RWPE1 (cell line): ENCODE measurements at places on chromosomes 12 and 14.

GRCh38 chr12:108772891-108773797 is 41.8 kb upstream of the CORO1C start:
- no peak for DNase-seq

DNA sequence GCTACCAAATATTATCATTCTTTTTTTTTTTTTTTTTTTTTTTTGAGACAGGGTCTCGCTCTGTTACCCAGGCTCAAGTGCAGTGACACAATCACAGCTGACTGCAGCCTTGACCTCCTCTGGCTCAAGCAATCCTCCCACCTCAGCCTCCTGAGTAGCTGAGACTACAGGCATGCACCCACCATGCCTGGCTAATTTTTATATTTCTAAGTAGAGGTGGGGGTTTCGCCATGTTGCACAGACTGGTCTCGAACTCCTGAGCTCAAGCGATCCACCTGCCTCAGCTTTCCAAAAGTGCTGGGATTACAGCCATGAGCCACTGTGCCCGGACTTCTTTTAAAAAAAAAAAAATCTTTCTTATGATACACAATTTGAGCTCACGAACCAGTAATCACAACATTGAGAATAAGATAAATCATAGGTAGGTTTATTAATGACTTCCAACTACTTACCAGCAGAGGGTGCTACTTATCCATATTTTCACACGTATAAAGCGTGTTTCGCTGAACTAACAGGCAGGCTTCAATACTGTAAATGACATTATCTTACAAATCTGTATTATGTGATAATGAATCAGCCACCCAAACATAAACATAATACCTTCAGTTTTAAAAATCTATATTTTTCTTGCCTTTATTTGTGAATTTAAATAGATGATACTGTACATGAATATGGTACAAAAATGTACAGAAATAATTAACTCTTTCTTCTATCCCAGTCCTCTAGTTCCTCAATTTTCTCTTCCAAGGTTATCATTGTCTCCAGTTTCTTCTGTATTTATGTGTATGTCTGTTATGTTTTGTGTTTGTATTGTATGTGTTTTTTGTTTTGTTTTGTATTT is 42.5 kb upstream of the BCAT1 start:
- DNase-seq = peak; percentile 55

DNA sequence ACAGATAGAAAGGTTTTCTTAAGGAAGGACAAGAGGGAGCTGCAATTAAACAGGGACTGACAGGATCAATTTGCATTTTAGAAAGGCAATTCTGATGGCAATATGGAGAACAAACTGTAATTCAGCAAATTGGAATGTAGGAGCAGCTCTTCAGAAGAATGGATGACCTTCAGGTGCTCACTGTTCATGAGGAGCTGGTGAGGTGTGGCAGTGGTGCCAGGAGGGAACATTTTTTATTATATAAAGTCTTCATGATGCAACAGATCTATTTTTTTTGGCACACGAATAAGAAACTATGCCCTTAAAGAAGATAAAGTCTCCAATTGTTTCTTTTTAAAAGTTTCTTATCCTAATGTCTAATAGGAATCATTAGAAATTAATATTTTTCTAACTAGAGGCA is 151.7 kb downstream of the SLC38A4 start:
- no peak for DNase-seq

DNA sequence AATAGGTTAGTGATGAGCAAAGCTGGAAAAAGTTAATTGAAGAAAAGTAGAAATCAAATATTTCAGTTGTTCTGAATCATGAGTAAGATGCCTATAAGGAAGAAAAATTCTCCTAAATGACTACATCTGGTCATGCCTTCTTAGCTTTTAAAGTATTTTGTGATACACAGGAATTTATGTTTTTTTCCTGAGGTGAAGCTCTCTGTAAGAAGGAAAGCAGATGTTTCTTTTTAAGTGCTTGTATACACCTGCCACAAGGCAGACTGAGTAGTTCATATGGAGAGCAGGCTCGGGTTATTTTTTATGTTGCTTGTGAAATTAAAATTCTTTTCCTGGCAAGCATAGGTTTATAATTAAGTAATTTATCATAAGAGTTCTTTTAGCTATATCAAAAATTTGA is 275.2 kb downstream of the RAD51B start:
- DNase-seq = no peak

GRCh38 chr12:122665759-122666158 is 37.4 kb downstream of the HCAR2 start:
- DNase-seq = no peak

GRCh38 chr12:13727707-13728195 is 253.7 kb downstream of the GRIN2B start:
- no peak for DNase-seq

- DNase-seq = no peak
Observed at GRCh38 chr12:127143020-127143419, 1124.0 kb upstream of the TMEM132C start.

DNA sequence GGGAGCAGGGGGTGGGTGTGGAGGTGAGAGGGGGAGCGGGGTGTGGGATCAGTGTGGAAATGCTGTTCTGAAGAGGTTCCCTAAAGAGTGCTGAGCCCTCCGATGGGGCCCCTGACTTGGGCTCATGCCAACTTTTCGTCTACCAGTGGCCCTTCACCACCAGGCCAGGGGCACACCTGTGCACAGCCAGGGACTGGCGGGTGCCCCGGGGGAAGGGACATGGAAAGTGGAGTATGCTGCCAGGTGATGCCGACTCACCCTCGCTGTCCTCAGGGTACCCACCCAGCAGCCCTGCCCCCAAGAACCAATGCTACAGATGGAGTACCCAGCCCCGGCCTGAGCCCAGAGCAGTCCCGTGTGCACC is 26.2 kb downstream of the AMN start:
- no peak for DNase-seq

GRCh38 chr12:47067771-47068431 is 11.5 kb upstream of the PCED1B start:
- no peak for DNase-seq

DNA sequence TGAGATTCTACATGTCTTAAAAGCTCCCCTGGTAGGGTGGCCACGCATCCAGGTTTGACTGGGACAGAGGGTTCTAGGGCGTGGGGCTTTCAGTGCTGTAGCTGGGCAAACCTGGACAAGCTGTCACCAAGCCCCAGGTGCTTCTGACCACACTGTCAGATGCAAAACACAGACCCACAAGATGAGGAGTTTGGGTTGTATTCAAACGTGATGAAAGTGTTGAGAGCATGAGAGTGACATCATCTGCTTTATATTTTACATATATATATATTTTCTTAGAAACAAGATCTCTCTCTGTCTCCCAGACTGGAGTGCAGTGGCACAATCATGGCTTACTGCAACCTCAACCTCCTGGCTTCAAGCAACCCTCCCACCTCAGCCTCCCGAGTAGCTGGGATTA is 210.1 kb downstream of the DPF3 start:
- DNase-seq = no peak

DNA sequence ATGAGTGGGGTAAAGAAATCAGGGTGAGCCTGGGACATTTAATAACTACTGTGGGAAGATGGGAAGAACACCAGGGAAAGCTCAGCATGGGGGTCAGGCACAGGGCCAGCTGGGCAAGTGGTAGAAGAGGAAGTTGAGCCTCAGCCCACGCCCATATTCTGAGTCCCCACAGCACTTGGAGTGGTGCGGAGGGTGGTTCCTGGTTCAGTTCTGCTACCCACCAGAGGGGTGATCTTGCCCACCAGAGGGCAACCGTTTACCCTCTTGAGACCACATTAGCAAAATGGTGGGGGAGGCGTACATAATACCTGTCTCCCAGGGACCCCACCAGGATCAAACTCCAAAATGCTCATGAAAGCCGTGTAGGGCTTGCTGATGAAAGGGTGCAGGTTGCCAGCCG is 16.8 kb upstream of the ANKRD33 start:
- no peak for DNase-seq

DNA sequence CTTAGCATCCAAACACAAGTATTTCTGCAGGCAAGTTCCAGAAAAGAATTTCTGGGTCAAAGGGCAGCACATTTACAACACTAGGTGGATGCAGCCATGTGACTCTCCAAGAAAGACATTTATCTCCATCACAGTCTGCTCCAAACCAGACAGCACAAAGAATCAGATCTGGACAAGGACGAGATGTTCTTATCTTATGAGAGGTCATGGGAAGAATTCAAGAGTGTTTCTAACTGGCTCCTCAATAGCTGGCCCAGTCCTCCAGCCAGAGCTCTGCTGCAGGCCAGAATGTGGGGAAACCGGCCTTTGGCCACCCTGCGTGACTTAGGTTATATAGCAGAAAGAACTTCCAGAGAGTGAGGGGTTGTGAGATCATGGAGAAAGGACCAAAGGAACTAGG is 17.4 kb downstream of the TMEM119 start:
- no peak for DNase-seq

GRCh38 chr14:59428581-59429012 is 36.6 kb downstream of the GPR135 start:
- peak; percentile 18 for DNase-seq

DNA sequence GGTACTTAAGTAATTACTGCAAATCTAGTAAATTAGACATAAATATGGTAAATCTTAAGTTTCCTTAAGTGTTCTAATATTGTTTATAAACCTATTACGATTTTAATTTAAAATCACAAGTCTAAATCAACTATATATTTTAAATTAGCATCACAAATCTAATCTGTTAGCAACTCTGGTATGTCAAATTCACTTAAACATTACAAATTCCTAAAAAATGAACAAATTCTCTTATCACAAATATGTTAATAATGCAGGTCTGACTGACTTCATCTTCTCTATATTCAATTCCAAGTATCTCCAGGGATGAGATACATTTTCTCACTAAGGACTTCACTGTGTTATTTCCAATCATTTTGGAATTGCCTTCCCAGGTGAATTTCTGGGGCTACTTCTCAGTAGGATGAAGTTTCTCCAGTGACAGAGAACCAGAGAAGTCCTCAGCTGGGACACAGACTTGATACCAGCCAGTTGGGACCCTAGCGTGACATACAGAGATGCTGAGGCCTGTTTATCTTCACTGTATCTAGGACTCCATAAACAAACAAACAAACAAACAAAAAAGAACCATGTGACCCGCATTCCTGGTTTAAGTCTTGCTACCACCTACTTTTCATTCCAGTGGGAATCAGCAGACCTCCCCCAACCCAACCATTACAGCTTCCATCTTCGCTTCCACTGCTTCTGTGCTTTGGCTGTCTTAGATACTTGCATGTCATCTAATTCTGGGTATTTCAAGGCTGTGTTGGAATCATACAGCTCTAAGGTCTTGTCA is 21.8 kb downstream of the CFAP251 start:
- DNase-seq = no peak

- DNase-seq = no peak
Observed at GRCh38 chr14:42513837-42514236, 907.2 kb downstream of the LRFN5 start.

DNA sequence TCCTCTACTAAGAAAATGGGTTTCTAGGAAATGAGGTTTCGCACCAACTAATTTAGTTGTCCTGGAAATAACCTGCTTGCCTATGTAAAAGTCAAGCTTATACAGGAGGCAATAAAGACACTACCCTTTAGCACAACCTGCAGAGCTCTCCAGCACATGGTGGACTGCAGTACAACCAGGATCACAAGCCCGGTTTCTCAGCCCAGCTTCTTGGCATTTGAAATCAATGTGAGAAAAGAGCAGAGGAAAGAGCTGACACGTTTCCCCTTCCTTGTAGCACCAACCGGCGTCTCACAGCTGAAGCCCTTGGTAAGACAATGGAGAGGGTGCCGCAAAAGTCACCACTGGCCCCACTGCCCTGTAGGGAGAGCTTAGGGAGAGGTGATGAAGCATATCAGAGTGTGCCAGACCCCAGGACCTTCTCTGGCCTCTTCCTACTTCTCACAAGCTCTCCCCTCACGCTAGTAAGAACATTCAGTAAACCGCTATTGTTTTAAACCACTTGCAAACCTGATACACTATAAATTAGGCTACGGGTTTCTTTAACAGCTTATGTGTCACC is 8.6 kb downstream of the SPTLC2 start:
- DNase-seq = no peak

DNA sequence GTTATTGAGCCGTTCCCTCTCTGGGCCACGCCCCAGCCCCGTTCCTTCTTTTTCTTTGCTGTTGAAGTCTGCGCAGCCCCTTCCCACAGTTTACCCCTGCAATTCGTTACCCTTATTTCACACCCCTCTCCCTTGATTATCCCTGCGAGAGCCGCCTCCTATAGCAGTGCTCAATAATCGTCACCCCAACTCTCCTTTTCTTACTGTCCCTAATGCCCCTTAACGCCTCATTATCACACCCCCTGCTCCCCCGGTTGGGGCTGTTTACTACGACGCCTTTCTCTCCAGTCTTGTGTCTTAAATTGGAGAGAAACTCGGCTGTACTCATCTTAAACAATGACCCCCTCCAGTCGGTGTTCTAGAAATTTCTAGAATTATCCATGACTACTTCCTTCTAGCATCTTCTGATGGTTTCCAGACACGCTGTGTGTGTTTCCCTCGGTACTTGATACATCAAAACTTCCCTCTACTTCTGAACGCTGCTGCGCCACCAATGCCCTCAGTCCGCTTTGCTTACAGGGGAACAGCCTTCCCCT is 713 bp upstream of the FBXL14 start:
- DNase-seq = no peak

GRCh38 chr12:42958291-42958674 is 368.7 kb upstream of the PRICKLE1 start:
- DNase-seq = no peak

DNA sequence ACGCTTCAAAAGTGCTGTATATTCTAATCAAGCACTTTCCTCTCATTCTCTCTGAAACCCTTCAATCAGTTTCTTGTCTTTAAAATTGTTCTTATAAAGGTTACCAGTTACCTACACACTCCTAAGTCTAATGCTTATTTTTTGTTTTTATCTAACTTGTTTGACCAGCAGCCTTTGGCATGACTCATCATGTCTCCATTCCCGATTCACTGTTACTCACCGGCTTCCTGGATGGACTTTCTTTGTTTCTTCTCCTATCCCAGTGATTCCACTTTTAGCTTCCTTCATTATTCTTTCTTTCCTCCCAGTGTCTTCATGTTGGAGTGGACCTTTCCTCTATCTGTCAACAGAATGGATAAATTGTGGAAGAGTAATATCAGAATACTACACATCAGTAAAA is 368.6 kb upstream of the CCDC196 start:
- peak; percentile 81 for DNase-seq

DNA sequence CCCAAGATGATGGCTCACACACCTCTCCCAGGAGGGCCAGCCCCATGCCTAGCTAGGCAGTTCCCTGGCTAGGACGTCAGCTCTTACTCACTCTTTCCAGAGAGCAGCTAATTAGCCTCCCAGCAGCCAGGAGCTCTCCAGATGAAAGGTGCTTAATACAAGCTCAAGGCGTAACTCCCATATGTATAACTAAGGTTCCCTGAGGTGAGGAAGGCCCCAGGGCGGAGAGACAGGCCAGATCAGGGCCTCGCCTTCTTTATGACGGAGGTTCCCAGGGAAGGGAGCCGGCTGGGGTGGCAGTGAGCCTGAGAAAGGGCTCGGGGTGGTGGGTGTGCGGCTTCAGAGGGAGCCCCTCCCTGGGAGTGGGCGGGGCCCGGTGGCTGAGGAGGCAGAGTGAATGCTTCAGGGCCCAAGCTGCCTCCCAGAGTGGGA is 26.4 kb upstream of the ZFP36L1 start:
- DNase-seq = peak; percentile 86

- DNase-seq = no peak
Observed at GRCh38 chr12:57203201-57203600, 13.4 kb upstream of the NXPH4 start.

- no peak for DNase-seq
Observed at GRCh38 chr14:92457016-92457565, 56.5 kb upstream of the RIN3 start.
